ENCODE measurements at places on chromosomes 5 and 9.

DNA sequence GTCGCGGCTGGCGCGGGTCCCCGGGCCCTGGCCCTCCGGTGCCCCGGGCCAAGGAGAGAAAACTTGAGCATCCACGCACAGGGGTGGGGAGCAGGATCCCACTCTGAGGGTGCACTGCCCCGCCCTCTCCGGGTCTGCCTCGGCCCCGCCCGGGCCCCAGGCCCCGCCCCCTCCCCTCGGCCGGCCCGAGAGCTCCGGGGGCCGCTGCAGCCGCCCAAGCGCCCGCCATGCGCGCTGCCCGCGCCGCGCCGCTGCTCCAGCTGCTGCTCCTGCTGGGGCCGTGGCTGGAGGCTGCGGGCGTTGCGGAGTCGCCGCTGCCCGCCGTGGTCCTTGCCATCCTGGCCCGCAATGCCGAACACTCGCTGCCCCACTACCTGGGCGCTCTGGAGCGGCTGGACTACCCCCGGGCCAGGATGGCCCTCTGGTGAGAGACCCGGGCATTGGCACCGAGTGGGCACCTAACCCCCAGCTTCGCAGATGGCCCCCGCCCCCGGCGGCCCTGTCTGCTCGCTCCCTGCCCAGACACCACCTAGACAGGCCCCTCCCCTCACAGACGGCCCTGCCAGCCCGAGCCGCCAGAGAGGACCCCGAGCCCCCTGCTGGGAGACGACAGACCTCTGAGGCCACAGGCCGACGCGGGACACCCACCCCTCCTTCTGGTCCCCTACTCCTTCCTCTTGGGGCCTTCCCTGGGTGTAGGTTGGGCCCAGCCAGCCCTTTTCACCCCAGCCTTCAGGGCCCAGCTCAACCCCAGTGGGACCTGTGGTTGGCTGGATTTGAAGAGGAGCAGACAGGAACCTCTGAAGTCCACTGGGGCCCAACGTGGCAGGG lies at the start of gene CERCAM:
TSS of gene CERCAM (plus strand) at position 207 of the 831 bp plus-strand sequence. CDS start at position 228, 21 bp downstream.
- peak; percentile 71 for DNase-seq

DNA sequence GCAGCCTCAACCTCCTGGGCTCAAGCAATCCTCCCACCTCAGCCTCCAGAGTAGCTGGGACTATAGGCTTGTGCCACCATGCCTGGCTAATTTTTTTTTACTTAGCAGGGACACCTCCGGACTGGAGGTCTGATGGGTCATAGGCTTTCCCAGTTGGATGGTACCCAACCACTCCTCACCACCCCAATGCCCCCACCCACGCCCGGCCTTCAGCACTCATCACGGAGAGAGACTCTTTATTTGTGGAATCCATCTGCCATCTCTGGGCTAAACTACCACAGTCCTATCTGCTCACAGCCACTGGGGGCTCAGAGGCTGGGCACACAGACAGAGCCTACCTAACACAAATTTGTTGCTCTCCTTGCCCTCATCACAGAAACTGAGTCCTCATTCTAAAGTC lies 58.3 kb upstream of the STXBP1 start:
- no peak for DNase-seq

DNA sequence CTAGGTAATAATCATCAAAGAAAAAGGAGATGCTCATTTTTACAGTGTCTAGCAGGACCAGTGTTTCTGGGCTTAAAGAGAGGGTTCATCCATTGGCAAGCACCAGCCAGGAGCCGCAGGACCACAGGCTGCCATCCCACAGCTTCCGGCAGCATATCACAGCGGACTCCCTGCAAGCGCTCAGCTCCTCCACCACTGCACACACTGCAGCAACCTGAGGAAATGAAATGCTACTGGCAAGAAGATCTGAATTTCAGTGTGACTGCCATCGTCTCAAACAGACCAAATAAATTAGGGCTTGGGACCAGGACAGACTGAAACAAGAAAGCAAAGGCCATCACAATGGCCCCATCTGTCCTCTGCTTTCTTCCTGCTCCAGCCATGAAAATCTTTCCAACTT lies 114.2 kb downstream of the TTC39B start:
- DNase-seq: no peak

- DNase-seq: no peak
Measured at GRCh38 chr5:14662721-14663260, 1.7 kb upstream of the OTULIN start.

- peak; percentile 74 for DNase-seq
Measured at GRCh38 chr5:137660349-137660817, 75.5 kb downstream of the KLHL3 start.

DNA sequence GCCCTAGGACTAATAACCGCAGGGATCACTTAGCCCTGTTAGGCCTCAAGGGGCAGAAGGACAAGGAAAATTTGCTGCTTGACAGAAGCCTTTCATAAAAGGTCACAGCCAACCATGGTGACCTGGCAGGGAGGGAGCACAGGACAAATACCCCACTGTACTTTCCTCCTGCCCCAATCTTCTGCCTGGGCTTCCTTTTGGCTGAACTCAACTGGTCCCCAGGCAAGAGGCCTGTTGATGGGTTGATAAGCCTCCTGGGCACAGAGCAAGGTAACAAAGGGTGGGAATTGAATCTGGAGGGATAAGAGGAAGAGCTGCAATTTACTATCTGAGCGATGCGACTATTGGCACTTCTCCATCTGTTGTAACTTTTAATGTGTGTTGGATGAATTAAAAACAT lies 392.9 kb downstream of the RASEF start:
- DNase-seq: no peak

DNA sequence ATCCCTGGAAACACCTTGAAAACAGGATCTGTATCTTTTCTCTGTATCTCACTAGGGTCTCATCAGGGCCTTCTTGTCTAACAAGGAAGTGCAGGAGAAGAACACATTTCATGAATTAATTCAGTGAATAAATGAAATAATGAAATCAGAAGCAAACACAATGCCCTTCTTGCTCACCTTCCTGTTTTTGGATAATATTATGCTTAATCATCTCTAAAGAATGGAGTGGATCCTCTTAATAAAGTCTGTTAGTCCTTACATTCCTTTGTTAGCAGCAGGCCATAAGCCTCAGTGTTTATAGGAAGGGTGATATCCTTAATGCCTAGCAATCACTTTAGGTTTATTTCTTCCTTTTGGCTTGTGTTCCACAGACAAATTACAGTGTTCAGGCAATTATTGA lies 837.1 kb upstream of the SEMA6A start:
- DNase-seq: no peak

GRCh38 chr9:89430995-89431394 lies 66.9 kb downstream of the SEMA4D start:
- no peak for DNase-seq

- DNase-seq: no peak
Measured at GRCh38 chr9:90611568-90611967, 31.1 kb downstream of the DIRAS2 start.

DNA sequence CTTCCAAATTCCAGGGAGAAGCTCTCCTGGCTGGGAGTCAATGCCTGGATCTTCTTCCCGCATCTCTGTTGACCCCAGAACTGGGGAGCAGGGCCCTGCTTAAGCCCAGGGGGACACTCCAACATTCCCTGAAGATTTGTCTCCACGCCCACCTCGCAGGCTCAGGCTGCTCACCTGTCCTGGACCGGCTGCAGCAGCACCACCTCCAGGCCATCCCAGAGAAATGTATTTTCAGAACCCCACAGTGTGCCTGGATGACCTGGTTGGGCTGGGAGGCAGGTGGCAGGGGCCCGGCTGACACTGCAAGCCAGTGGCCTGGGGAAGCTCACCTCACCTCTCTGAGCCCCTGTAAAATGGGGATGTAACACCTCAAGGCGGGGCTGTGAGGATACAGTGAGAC lies 27.1 kb upstream of the ZBTB43 start:
- no peak for DNase-seq

DNA sequence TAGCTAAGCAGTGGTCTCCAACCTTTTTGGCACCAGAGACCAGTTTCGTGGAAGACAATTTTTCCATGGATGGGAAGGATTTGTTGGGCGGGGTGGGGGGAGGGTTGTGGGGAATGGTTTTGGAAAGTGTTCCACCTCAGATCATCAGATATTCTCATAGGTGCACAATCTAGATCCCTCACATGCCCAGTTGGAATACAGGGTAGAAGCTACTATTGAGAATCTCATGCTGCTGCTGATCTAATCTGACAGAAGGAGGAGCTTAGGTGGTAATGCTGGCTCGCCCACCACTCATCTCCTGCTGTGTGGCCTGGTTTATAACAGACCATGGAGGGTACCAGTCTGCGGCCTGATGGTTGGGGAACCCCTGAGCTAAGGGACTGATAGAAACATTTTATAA lies 662.7 kb upstream of the RGMB start:
- no peak for DNase-seq

GRCh38 chr5:93358176-93358575 lies 222.8 kb downstream of the NR2F1-AS1 start:
- no peak for DNase-seq

DNA sequence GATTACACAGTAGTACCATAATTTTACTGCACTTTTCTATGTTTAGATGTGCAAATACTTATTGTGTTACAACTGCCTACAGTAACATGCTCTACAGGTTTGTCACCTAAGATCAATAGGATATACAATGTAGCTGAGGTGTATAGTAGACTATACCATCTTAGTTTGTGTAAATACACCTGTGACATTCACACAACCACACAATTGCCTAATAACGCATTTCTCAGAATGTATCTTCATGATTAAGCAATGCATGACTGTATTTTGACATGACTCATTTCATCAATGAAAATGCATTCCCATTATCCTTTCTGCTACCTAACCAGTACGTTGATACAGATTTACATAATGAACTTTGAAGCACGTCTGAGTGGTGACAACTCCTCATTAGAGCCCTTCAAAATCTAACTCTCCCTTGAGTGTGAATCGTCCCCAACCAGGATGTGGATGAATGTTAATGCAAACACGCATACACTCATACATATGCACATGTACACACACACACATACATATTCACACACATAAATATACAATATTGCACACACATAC lies 28.4 kb downstream of the GZMK start:
- DNase-seq: no peak

DNA sequence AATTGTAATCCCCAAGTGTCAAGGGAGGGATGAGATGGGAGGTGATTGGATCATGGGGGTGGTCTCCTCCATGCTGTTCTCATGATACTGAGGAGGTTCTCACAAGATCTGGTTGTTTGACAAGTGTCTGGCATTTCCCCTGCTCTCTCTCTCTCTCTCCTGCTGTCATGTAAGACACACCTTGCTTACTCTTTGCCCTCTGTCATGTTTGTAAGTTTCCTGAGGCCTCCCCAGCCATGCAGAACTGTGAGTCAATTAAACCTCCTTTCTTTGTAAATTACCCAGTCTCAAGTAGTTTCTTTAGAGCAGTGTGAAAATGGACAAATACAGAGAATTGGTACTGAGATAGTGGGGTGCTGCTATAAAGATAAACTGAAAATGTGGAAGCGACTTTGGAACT lies 207.9 kb downstream of the HINT1 start:
- DNase-seq: no peak

DNA sequence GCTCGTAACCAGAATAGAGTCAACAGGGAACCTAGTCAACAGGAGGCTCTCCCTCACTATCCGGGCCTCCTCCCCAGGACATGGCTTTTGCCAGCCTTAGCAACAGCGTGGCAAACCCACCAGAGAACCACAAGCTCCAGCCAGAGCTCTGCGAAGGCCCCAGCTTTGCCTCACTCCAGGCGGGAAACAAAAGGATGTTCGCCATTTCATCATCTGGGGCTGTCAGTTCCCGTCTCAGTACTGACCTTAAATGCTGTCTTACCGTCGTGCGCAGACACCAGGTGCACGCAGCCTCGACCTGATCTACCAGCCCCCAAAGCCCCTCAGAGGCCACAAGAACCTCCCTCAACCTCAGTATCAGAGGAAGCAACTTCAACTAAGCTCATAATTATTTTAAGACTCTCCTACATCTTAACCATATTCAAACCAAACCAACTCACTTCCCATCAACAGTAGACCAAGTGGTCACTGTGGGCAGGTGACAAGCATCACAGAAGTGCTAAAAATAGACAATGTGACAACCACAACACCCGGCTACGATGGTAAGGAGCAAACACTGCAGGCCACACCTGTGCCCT lies 71.4 kb downstream of the SEMA4D start:
- no peak for DNase-seq
